ENCODE measurements at places on chromosomes 16 and 17. TPM values are rescaled to one million over a fixed set of nuclear protein-coding genes. Genes with fewer than 3 reads are reported as not detected.

Gene TBX4
- total RNA-seq = not detected

Gene MYH1
- total RNA-seq = not detected

Gene MFSD6L
- 0.43 TPM for total RNA-seq

Gene NHLRC4
- total RNA-seq = 0.35 TPM

Gene FOXN1
- not detected for total RNA-seq

Gene MEOX1
- not detected for total RNA-seq

Gene MT4
- total RNA-seq = not detected

Gene GNG13
- not detected for total RNA-seq

Gene MYH10
- 71.1 TPM for total RNA-seq

Gene C17orf78
- total RNA-seq = not detected

Gene BFAR
- 92.0 TPM for total RNA-seq

Gene CDH5
- total RNA-seq = 1.2 TPM

Gene OR3A2
- not detected for total RNA-seq

Gene DPEP2
- total RNA-seq = not detected

Gene NPIPB9
- total RNA-seq = not detected

Gene SAMD14
- 11.5 TPM for total RNA-seq

Gene DPH1
- 33.1 TPM for total RNA-seq

Gene SLC5A10
- total RNA-seq = not detected

Gene TBC1D26
- not detected for total RNA-seq

Gene SDR42E2
- total RNA-seq = 0.12 TPM

Gene AGRP
- not detected for total RNA-seq

Gene OMG
- not detected for total RNA-seq

Gene JPT1
- total RNA-seq = 539 TPM

Gene PIP4K2B
- total RNA-seq = 39.0 TPM

Gene HAGHL
- total RNA-seq = 16.3 TPM

Gene TOP2A
- total RNA-seq = 206 TPM

Gene MRPL28
- 253 TPM for total RNA-seq

Gene GINS2
- total RNA-seq = 40.2 TPM

Gene PLA2G15
- total RNA-seq = 18.7 TPM

Gene KRT12
- total RNA-seq = not detected

Gene LRRC59
- total RNA-seq = 234 TPM

Gene KIF18B
- total RNA-seq = 22.5 TPM

Gene OTOP3
- not detected for total RNA-seq

Gene VAMP2
- total RNA-seq = 2.1 TPM

Gene ZNF276
- total RNA-seq = 21.6 TPM

Gene CDH3
- 91.2 TPM for total RNA-seq

Gene CCL17
- not detected for total RNA-seq

Gene TEKT5
- not detected for total RNA-seq

Gene KRT10
- total RNA-seq = 10.8 TPM

Gene NDUFAF8
- 72.3 TPM for total RNA-seq

Gene ERN2
- total RNA-seq = 0.35 TPM

Gene ODF4
- not detected for total RNA-seq

Gene TNFSF13
- total RNA-seq = 5.2 TPM

Gene KRTAP9-2
- total RNA-seq = not detected

Gene HSF5
- 0.29 TPM for total RNA-seq

Gene MYL4
- total RNA-seq = not detected

Gene SYT17
- 0.07 TPM for total RNA-seq

Gene WFDC1
- total RNA-seq = not detected

Gene XYLT2
- 35.3 TPM for total RNA-seq

Gene NPIPB8
- total RNA-seq = not detected

Gene METTL22
- 25.7 TPM for total RNA-seq

Gene NOL3
- 39.4 TPM for total RNA-seq

Gene GGA2
- 30.8 TPM for total RNA-seq

Gene SLC6A2
- not detected for total RNA-seq

Gene OTOP2
- not detected for total RNA-seq

Gene TLCD3B
- total RNA-seq = not detected

Gene CDH13
- total RNA-seq = 85.4 TPM
